ENCODE measurements at places on chromosomes 5 and 9.

DNA sequence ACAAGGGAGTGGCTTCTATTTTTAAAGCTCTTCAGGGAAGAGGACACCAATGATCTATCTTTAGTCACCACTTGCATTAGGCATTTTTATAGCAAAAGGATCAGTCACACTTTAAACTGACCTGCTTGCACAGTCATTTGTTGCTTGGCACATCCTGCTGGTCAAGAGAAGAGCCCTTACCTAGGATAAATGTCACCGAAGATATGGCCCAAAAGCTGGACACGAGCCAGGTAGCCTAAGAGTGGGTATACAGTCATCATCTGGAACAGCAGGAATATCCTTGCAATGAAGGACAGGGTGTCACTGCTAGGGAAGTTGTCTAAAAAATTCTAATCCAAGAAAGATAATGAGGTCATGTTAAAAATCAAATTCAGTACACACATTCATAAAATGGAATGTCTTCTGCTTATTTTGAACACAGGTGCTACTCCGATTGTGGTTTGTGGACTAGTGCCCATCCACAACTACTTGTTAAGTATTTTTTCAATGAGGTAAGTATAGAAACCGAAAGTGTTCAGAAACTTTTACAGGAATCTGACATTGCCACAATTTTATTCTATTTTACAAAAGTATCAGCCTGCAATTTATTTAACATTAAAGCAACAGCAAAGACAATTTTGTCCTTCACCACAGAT is 78.4 kb downstream of the SLC38A9 start:
- no peak for ATAC-seq

- no peak for ATAC-seq
These were observed 27.3 kb downstream of the CFAP90 start for GRCh38 chr5:7823594-7823993.

DNA sequence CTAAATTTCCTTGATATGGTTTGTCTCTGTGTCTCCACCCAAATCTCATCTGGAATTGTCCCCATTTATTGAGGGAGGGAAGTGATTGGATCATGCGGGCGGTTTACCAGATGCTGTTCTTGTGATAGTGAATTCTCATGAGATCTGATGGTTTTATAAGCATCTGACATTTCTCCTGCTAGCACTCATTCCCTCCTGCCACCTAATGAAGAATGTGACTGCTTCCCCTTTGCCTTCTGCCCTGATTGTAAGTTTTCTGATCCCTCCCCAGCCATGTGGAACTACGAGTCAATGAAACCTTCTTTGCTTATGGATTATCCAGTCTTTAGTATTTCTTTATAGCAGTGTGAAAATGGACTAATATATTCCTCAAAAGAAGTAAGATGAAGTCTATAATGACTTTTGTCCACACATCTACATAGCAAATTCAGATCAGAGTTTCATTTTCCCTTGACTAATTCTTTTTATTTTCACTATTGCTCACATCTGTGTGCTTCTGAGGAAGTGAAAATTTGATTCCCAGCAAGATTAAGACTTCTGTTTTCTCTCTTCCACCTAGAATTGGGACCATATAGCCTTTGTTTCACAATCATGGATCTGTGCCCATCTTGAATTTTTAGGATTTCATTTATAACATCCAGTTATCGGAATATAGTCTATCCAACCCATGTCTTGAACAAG is 393.5 kb downstream of the DMAC1 start:
- ATAC-seq, result no peak

- no peak for ATAC-seq
These were observed 384.4 kb upstream of the PDE4D start for GRCh38 chr5:60277941-60278340.
